ENCODE measurements at places on chromosomes 6 and 20. TPM values are rescaled to one million over a fixed set of nuclear protein-coding genes. Genes with fewer than 3 reads are reported as not detected.

- DNase-seq = no peak
Measured at GRCh38 chr6:96659084-96659845, 96.3 kb downstream of the FHL5 start.

- no peak for DNase-seq
Measured at GRCh38 chr20:50149481-50150254, 3.9 kb downstream of the PEDS1 start.

- DNase-seq = peak; percentile 75
Measured at GRCh38 chr6:37131104-37131959, 38.6 kb upstream of the PIM1 start.

GRCh38 chr6:90008189-90008907 is 114.1 kb downstream of the GJA10 start:
- DNase-seq = no peak

The KIF6 gene
- 2.6 TPM for total RNA-seq

The KIAA1755 gene
- total RNA-seq = 7.1 TPM

The CST2 gene
- total RNA-seq = not detected

The OOEP gene
- 0.58 TPM for total RNA-seq

The LY6G5C gene
- 5.2 TPM for total RNA-seq

The ZNF184 gene
- 6.4 TPM for total RNA-seq

The ERVFRD-1 gene
- total RNA-seq = 0.40 TPM

The APOBEC2 gene
- not detected for total RNA-seq
